ENCODE measurements at places on chromosomes 16 and 17. TPM values are rescaled to one million over a fixed set of nuclear protein-coding genes. Genes with fewer than 3 reads are reported as not detected.

The VASN gene
- 10.8 TPM for total RNA-seq

The SOST gene
- not detected for total RNA-seq

The KRT9 gene
- total RNA-seq, result not detected

The MRM1 gene
- 11.6 TPM for total RNA-seq

The TMEM204 gene
- not detected for total RNA-seq

DNA sequence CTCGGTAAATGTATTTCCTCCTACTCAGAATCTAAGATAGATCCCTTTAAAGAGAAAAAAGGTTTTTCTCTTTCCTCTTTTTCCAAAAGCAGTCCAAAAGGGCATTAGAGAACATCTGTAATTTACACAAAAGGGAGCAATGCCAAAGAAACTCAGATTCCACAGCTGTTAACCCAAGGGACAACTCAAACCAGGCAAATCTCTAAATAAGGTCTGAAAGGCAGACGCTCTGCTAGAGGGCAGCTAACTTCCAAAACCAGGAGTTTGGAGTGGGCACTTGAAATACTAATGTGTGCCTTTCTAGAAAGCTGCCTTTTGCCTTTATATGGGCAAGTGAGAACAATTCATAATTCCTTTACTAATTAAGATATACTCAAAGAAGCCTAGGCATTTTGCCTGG lies 435.7 kb downstream of the ZFHX3 start:
- H3K27ac ChIP-seq, result no peak overlapping the region
- DNase-seq, result no peak
- H3K4me1 ChIP-seq, result no peaks in the 10 kb centered on the region
- H3K4me3 ChIP-seq, result no peak overlapping the region

GRCh38 chr17:17503566-17504130 lies 7.5 kb upstream of the RASD1 start:
- no peaks in the 10 kb centered on the region for H3K36me3 ChIP-seq
- no peak overlapping the region for H3K4me3 ChIP-seq
- H3K27me3 ChIP-seq, result no peaks in the 10 kb centered on the region

DNA sequence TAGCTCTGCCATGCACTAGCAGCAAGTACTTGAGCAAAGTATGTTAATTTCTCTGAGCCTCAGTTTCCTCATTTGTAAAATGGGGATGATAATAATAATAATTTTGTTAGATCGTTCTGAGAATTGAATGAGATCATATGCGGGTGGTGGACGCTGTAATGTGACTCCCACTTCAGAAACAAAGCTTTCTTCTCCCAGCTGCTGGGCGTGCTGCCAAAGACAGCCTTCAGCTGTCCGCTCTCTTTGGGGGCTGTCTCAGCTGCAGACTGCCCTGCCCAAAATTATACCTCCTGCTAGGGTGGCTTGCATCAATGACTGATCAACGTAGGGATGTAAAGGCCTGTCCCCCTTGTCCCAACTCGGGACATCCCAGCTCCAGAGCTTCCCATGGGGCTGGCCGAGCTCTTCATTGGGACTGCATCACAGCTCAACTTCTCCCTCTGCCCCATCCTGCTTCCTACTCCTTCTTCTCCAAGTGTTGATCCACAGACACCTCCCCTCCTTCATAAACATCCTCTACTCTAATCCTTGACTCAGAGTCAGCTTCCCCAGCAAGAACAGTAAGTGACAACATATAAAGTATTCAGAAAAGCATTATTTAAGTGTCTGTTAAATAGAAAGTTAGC lies 30.7 kb upstream of the CDH5 start:
- no peaks in the 10 kb centered on the region for H3K27me3 ChIP-seq
- DNase-seq, result no peak
- no peak overlapping the region for H3K27ac ChIP-seq
- H3K36me3 ChIP-seq, result peaks cover 4% of the 10 kb centered on the region
- no peaks in the 10 kb centered on the region for H3K4me1 ChIP-seq

GRCh38 chr16:75787440-75787839 lies 61.1 kb upstream of the CPHXL start:
- no peaks in the 10 kb centered on the region for H3K27me3 ChIP-seq
- no peaks in the 10 kb centered on the region for H3K4me1 ChIP-seq
- no peak overlapping the region for H3K4me3 ChIP-seq
- H3K36me3 ChIP-seq, result no peaks in the 10 kb centered on the region

DNA sequence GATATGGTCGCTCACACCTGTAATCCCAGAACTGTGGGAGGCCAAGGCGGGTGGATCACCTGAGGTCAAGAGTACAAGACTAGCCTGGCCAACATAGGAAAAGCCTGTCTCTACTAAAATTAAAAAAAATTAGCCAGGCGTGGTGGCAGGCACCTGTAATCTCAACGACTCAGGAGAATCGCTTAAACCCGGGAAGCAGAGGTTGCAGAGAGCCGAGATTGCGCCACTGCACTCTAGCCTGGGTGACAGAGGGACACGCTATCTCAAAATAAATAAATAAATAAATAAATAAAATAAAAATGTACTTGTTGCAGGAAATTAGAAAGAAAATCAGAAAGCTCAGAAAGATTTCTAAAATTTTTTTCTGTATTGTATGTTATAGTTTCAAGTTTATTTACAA lies 113.9 kb downstream of the LITAF start:
- H3K27ac ChIP-seq, result no peak overlapping the region
- no peaks in the 10 kb centered on the region for H3K4me1 ChIP-seq
- no peaks in the 10 kb centered on the region for H3K36me3 ChIP-seq
- no peak overlapping the region for H3K4me3 ChIP-seq

DNA sequence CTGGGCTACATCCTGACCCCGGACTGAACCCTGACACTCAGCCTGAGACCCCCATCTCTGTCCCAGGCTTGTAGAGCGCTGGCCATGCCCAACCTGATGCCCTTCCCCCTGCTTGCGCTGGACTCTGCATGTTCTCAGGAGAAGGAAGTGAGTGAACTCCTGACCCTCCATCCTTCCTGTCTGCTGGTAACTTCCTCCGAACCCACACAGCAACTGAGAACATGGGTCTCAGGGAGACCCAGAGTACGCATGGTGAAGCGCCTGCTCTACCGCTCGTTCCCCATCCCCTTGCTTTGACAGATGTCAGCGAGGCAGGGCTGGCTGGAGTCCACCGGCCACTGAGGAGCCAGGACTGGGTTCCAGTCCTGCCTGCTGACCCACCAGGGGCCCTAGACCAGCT lies 6.1 kb downstream of the CAMKK1 start:
- no peaks in the 10 kb centered on the region for H3K36me3 ChIP-seq
- H3K27ac ChIP-seq, result no peak overlapping the region
- no peaks in the 10 kb centered on the region for H3K27me3 ChIP-seq
- H3K4me1 ChIP-seq, result peaks cover 2% of the 10 kb centered on the region
- no peak for DNase-seq

- no peaks in the 10 kb centered on the region for H3K36me3 ChIP-seq
- H3K4me1 ChIP-seq, result peaks cover 4% of the 10 kb centered on the region
- H3K4me3 ChIP-seq, result no peak overlapping the region
- H3K27me3 ChIP-seq, result no peaks in the 10 kb centered on the region
Measured at GRCh38 chr16:54821731-54822130, 108.9 kb upstream of the IRX5 start.

DNA sequence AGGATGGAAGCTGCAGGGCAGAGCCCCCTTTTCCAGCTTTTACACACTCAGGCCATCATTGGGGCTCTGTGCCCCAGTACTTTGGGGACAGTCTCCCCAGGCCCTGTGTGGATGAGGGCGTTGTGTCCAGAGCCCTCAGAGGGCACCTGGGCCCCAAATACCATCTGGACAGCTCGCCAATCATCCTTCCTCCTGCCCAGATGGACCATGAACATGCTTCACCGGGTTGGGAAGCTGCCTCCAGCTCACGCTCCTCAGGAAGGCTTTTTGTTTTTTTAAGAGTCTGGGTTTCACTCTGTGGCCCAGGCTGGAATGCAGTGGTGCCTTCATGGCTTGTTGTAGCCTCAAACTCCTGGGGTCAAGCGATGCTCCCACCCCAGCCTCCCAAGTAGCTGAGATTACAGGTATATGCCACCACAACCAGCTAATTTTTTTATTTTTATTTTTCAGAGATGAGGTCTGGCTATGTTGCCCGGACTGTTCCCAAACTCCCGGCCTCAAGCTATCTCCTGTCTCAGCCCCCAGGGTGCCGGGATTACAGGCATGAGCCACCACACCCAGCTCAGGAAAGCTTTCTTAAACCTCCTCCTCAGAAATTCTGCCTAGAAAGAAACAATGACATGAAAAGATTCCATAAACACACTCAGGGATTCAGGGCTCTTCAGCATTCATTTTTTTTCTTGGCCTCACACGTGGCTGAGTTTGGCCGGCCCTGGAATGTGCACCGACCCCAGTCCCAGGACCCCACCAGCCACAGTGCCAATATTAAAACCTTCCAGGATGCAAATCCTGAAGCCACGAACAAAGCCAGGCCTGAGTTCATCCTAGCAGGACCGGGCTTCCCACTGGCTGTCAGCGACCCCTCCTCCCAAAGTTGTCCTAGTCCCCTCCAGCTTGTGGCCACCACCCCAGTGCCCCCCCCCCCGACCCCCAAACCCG lies 27.4 kb upstream of the ZNF423 start:
- H3K27me3 ChIP-seq, result no peaks in the 10 kb centered on the region
- no peaks in the 10 kb centered on the region for H3K4me1 ChIP-seq
- H3K36me3 ChIP-seq, result no peaks in the 10 kb centered on the region
- DNase-seq, result no peak

DNA sequence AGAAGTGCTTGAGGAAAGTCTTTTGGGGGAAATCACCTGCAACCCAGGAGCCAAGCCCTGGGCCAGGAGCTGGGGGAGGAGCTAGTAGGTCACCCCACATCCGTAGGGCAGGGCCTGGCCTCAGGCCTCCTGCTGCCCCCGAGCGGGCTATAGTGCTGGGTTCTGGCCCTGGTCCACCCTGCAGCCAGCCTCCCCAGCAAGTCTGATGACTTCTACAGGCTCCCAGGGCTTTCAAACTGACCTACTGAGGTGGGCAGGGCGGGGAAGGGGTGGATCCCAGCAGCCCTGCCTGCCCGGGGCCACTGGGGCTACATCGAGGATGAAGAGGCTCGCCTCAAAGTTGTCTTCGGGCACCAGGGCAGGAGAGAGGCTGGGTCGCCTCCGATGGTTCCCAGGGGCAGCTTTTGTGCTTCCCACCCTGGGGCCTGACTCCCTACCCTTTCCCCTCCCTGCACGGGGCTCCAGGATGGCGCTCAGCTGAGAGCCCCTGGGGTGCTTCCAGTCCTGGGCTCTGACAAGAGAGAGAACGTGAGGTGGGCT lies 5.0 kb downstream of the CENPX start:
- H3K4me1 ChIP-seq, result no peaks in the 10 kb centered on the region
- peaks cover 2% of the 10 kb centered on the region for H3K36me3 ChIP-seq
- DNase-seq, result no peak
- H3K27ac ChIP-seq, result no peak overlapping the region

GRCh38 chr17:78642707-78643106 lies 65.5 kb upstream of the DNAH17 start:
- H3K27ac ChIP-seq, result no peak overlapping the region
- H3K27me3 ChIP-seq, result no peaks in the 10 kb centered on the region
- no peaks in the 10 kb centered on the region for H3K4me1 ChIP-seq

DNA sequence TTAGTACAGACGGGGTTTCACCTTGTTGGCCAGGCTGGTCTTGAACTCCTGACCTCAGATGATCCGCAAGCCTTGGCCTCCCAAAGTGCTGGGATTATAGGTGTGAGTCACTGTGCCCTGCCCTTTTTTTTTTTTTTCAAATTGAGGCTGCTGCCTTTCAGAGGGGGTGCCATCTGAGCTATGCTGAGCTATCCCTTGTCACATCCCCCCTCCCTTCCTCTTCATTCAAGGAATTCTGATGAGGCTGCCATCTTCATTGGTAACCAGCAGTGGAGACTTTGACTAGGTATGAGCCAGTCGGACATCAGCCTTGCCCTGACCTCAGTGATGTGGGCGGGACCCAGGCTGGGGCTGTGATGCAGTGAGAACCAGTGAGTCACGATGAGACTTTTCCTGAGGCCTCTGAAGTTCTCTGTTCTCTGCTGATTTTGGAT lies 24.4 kb upstream of the GPT2 start:
- H3K4me3 ChIP-seq, result no peak overlapping the region
- H3K36me3 ChIP-seq, result no peaks in the 10 kb centered on the region
- DNase-seq, result no peak
- H3K27ac ChIP-seq, result no peak overlapping the region
- H3K4me1 ChIP-seq, result no peaks in the 10 kb centered on the region
- no peaks in the 10 kb centered on the region for H3K27me3 ChIP-seq

- H3K36me3 ChIP-seq, result peaks cover 24% of the 10 kb centered on the region
- peak; percentile 69 for DNase-seq
- H3K4me3 ChIP-seq, result no peak overlapping the region
- peaks cover 5% of the 10 kb centered on the region for H3K4me1 ChIP-seq
- no peak overlapping the region for H3K27ac ChIP-seq
- no peaks in the 10 kb centered on the region for H3K27me3 ChIP-seq
Measured at GRCh38 chr16:67963662-67964321, 4.6 kb downstream of the SLC12A4 start.

DNA sequence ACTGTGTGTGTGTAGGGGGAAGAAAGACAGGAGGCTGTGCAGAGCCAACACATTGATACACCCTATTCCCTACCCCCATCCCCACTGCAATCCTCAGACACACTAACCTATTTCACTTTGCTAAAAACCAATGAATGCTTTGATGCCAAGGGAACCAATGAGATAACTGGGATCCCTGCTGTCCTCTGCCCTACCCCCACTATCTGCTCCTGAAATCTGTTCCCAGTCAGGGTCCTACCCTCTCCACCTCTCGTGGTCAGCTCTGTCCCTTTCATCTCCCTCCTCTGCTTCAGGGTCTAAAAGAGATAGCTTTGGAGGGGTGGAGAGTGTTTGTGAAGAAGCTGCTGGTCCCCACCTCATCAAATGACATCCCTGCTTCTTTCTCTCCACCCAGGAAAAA lies 19.1 kb upstream of the SP6 start:
- no peak overlapping the region for H3K4me3 ChIP-seq
- peaks cover 7% of the 10 kb centered on the region for H3K27me3 ChIP-seq
- H3K27ac ChIP-seq, result no peak overlapping the region
- DNase-seq, result no peak

DNA sequence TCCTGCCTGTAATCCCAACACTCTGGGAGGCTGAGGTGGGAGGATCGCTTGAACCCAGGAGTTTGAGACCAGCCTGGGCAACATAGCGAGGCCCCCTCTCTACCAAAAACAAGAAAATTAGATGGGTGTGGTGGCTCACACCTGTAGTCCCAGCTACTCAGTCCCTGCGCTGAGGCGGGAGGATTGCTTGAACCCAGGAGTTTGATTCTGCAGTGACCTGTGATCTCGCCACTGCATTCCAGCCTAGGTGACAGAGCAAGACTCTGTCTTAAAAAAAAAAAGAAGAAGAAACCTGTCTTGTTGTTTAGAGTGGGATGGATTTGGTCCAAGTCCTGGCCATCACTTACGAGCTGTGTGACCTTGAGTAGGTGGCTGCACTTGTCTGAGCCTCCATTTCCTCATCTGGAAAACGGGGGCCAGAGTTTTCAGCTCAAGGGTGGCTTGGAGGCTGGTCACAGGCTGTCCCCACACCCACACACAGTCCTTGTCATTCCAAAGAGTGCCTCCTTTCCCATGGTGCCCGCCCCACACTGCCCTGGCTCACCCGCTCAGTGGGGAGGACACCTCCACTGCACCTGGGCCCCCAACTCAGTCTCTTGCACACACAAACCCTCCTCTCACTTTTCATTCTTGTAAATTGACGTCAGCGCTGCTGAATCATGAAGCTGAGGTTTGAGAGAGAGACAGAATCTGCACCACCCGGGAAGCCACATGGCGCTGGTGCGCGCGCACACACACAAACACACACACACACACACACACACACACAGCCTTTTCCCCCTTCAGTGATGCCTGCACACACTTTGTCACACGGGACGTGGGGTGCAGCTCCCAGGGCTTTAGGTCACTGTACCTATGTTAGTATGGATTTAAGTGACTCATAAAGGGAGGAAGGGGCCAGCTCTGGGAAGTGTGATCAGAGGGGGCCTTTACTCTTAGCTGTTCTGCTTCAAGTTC lies 4.2 kb downstream of the SOCS1 start:
- H3K27me3 ChIP-seq, result no peaks in the 10 kb centered on the region
- peaks cover 8% of the 10 kb centered on the region for H3K36me3 ChIP-seq
- no peak overlapping the region for H3K27ac ChIP-seq
- no peaks in the 10 kb centered on the region for H3K4me1 ChIP-seq
- DNase-seq, result no peak
